ENCODE measurements at places on chromosomes 13 and 19.

GRCh38 chr19:18663940-18664530 is 19.4 kb upstream of the CRTC1 start:
- DNase-seq, result no peak

- no peak for DNase-seq
These were observed 6.8 kb downstream of the GPC5 start for GRCh38 chr13:91405240-91405639.

DNA sequence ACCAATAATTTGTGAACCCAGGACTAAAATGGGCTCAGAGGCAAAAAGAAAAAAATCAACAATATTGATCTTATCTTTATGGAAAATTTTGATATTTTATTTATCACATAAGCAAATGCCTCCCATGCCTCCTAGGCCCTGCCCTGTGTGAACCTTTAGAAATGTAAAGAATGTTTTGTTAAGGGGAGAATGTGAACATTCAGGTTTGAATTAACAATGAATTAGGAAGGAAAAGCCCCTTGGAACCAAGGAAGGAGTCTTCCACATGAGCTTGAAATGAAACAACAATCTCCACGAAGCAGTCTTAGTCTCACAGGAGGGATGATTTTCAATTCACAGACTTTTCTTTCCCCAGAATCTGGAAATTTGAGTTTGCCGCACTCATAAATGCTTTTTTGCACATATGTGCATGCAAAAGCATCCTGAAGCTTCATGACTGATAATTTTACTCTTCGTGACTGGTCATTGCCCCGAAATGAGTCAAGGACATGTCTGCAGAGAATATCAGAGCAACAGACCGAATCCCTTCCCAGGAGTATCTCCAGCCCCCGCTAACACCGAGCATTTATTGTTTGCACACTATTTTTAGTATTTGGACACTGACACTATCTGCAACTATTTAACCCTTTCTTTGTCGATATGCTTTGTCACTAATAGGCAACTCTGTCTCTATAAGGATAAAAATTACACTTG is 135.2 kb downstream of the DCT start:
- DNase-seq, result no peak

GRCh38 chr13:26424181-26424580 is 133.3 kb upstream of the WASF3 start:
- DNase-seq, result no peak

GRCh38 chr13:99326012-99326411 is 18.8 kb upstream of the GPR183 start:
- DNase-seq, result no peak
